Posterior vena cava (tissue), 2 donors: ENCODE measurements at places on chromosomes 7 and 10. TPM values are rescaled to one million over a fixed set of nuclear protein-coding genes. Genes with fewer than 3 reads are reported as not detected.

GRCh38 chr10:91893051-91893450, 16.2 kb downstream of the FGFBP3 start:
- no peak for DNase-seq

GRCh38 chr10:122688293-122688989, 11.2 kb downstream of the C10orf120 start:
- DNase-seq, result no peak

Gene ITPRID1
- not detected for total RNA-seq

Gene WEE2
- total RNA-seq, result not detected

Gene IL2RA
- total RNA-seq, result 0.81 TPM

GRCh38 chr10:25815236-25815635, 118.8 kb upstream of the MYO3A start:
- no peak for DNase-seq

- DNase-seq, result no peak
These were observed 247.3 kb downstream of the GATA3 start for GRCh38 chr10:8301831-8302230.

GRCh38 chr7:37822946-37823345, 25.5 kb upstream of the NME8 start:
- DNase-seq, result no peak

GRCh38 chr7:105493196-105493922, 28.7 kb downstream of the PUS7 start:
- no peak for DNase-seq

GRCh38 chr10:67917679-67918078, 33.2 kb downstream of the SIRT1 start:
- no peak for DNase-seq

DNA sequence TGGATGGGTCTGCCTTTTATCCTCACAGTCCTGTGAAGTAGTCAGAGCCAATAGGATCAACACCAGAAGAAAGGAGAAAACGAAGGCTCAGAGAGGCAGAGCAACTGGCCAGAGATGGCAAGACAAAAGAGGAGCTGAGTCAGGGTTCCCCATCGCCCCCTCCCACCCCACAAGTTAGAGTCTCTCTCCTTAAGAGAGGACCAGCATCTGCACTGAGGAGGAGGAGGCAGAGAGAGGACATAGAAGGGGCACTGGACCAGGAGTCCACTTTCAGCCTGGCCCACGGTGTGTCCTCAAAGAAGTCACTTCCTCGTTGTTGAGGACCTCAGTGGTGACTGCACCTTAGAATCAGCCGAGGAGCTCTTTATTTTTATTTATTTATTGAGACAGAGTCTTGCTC, 11.6 kb downstream of the SPOCK2 start:
- peak; percentile 35 for DNase-seq

GRCh38 chr7:156666368-156667109, 26.0 kb downstream of the RNF32 start:
- DNase-seq, result no peak

DNA sequence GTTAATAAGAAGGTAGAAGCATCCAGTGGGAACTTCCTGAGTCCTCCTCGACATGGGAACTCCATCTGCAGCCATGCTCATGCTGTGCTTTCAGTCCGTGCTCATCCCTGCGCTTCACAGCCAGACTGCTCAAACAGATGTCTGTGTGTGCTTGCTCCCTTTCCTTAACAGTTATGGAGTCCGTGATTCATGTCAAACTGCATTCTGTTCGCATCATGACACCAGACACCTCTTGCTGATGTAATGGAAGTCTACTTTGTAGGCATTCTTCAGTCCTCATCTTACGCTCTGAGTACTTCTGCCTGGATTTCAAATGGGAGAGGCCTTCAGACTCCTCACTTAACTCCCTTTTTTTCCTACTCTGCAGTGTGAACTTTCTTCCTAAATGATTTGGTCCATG, 304.9 kb downstream of the SUGCT start:
- DNase-seq, result no peak

- no peak for DNase-seq
These were observed 757.9 kb downstream of the GRID1 start for GRCh38 chr10:85608706-85609105.

DNA sequence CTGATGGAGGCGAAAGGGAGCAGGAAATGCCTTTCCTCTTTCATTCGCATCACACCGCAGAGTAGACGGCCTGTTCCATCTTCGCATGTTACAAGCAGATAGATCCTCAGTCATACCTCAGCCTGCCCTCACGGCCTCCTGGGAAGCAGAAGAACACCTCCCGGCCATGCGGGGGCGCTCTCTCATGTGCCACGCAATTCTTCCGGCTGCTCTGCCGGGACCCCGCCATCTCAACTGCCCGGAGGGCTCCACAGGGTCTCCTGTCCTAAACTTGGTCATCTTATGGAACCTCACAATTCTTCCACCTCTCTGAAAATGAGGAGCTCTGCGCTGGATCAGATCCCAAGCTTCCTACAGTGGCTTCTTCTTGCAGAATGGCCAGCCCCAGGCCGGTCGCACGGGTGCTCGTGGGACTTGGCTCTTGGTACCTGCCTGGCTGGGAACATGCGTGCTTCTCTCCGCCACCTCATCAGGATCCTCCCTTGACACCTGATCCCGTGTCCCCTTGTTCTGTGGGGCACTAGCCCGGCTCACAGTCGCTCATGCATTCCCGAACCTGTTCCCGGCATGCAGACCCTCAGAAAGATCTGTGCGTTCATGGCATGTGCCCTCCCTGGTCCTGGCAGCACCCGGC, 262.8 kb upstream of the SHH start:
- DNase-seq, result peak; percentile 73

Gene HOXA6
- total RNA-seq, result 8.6 TPM

GRCh38 chr7:5350174-5350463, 67.4 kb downstream of the SLC29A4 start:
- no peak for DNase-seq

DNA sequence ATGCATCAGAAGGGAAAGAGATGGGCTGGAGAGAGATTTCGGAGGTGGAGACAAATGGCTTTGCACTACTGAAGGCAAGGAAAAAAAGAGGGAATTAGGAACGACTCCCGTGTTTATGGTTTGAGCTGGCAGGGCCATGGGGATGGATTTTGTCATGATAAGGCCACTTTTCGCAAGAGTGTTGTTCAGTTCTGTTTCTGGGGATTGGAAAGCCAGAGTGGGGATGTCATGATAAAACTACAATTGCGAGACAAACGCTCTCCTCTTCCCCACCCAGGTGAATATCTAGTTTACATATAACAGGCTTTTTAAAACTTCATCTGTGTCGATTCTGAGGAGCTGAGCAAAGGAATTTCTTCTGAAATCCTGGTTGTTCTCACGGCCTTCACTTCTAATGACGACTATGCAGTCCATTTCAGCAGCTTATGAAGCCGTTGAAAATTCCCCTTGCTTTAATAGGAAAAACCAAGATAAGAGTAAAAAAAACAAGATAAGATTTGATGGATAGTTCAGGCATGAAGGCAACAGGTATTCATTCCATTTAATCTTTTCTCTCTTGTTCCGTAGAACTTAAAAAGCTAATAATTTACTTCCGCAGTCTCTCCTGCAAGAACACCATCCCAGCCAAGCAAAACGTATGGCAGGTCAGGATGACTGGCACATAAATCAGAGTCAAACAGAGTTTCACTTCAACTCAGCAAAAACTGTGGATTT, 245.6 kb upstream of the PITRM1 start:
- DNase-seq, result no peak

Gene ERVW-1
- total RNA-seq, result not detected

Gene KLF14
- 0.10 TPM for total RNA-seq

DNA sequence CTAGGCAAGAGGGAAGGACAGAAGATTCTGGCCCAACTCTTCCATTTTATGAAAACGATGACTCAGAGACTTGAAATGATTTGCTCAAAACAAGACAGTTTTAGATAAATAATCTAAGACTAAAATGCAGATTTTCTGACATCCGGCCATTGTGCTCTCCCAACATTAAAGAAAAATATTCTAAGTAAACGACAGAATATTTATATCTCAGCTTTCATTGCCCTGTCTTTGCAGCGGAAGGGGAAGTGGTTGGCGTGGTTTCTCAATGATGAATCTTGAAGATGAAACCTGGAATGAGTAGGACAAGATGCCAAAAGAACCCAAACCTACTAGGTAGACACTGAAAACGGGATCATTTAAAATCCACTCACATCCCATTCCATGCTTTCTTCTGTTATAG, 28.9 kb upstream of the NPY start:
- DNase-seq, result no peak

GRCh38 chr10:95756041-95756761, at the start of gene ENTPD1:
Gene ENTPD1, plus strand, starts transcription at chr10:95756163. Its CDS starts 77 bp downstream, at chr10:95756240.
- peak; percentile 59 for DNase-seq

Gene CUZD1
- 0.48 TPM for total RNA-seq

- DNase-seq, result no peak
These were observed 2.1 kb downstream of the RET start for GRCh38 chr10:43078986-43079273.

GRCh38 chr7:114141415-114141814, 222.6 kb upstream of the PPP1R3A start:
- no peak for DNase-seq

- DNase-seq, result no peak
These were observed 90.1 kb downstream of the NPSR1 start for GRCh38 chr7:34747867-34748727.

Gene FAM221A
- 3.7 TPM for total RNA-seq

Gene JCAD
- total RNA-seq, result 94.8 TPM

Gene SNCG
- 55.9 TPM for total RNA-seq

DNA sequence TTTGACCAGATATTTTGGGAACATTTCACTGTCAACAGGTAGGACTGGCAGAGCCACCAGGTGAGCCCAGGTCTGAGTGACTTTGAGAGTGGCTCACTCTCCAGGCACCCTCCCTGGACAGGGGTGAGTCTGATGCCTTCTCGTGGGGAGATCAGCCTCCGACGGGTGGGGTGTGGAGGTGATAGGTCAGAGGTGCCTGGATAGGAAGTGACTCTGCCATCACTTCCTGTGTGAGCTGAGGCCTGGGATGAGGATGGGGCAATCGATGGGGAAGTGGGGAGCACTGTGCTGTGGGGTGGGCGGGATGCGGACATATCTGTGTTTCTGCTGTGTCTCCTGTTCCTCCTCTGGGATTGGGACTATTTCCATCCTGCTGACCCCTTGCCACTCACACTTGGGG, 34.6 kb downstream of the IFT22 start:
- DNase-seq, result no peak

Gene ADAMTS14
- total RNA-seq, result 1.0 TPM

- DNase-seq, result no peak
These were observed 276.2 kb downstream of the USP6NL start for GRCh38 chr10:11335167-11335652.

- DNase-seq, result no peak
These were observed 29.6 kb downstream of the STAM start for GRCh38 chr10:17673471-17674061.

- DNase-seq, result no peak
These were observed 2.3 kb downstream of the GLRX3 start for GRCh38 chr10:130138479-130138866.

DNA sequence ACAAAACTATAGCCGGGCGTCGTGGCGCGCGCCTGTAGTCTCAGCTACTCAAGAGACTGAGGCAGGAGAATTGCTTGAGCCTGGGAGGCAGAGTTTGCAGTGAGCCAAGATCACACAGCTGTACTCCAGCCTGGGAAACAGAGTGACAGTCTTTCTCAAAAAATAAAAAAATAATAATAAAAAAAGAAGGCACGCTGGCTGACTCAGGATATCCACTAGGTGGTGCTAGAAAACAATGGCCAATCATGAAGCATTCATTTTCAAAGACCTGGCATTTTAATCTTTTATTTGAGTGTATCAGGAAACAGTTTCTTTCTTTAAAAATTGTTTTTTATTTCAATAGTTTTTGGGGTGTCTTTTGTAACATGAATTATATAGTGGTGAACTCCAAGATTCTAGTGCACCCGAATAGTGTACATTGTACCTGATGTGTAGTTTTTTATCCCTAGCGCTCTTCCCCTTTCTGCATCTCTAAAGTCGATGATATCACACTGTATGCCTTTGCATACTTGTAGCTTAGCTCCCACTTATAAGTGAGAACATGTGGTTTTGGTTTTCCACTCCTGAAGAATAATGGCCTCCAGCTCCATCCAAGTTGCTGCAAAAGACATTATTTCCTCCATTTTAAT, 88.6 kb downstream of the LYZL1 start:
- DNase-seq, result no peak

- DNase-seq, result peak; percentile 69
These were observed 83.2 kb downstream of the FOXL3 start for GRCh38 chr7:372932-373791.

GRCh38 chr10:22742678-22743077, 28.3 kb upstream of the PIP4K2A start:
- no peak for DNase-seq

DNA sequence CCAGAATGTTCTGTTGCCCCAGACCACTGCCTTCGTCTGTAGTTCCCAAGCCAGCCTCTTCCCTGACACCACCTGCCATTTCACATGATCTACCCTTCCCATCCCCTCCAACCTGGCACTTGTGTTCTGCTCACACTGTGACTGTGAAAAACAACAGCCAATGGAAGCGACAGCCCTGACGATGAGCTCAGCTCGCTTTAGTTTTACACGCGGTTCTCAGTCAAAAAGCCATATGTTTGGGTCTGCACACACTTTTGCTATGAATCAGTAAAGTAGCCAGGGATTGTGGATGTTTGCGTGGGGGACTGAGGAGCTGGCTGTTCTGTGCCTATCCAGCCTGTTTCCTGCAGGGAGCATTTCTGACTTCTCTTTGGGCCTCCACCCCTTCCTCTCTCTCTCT, 282.7 kb downstream of the WDR11 start:
- DNase-seq, result no peak

Gene GDF2
- not detected for total RNA-seq

DNA sequence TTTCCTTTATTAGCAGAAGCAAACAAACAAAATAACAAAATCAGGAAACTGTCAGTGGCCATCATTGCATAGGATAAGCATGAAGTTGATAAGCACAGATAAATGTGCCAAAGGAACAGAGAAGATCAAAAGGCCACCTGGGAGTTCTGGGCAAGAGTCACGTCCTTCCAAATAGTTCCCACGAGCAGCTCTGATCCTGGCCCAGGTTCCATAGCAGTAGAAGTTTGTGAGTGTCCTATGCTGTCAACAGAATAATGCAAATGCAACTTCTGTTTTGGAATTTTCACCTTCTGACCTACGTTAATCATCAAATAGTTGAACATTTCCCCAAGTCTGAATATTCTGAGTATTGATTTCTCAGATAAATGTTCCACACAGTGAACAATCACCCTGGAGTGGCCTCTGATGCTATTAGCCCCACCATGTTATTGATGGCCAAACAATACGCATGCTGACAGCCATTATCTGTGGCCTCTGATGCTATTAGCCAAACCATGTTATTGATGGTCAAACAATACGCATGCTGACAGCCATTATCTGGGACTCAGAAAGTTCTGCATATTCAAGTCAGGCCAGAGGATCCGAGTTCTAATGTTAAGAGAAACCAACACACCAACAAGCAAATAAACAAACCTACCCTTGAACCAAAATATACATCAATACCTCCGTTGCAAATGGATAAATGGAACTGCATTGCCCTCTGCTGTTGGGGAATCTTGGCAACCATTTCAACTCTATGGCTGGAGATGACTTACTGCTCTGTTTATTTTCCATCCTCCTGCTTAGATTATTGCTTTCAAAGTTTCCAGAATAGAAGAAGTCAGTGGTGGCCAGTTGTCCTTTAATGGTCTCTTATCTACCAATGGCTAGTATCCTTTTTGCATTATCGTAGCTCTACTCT, 63.3 kb downstream of the MRC1 start:
- no peak for DNase-seq
